ENCODE measurements at places on chromosomes 7 and 10. TPM values are rescaled to one million over a fixed set of nuclear protein-coding genes. Genes with fewer than 3 reads are reported as not detected.
A peak's percentile ranks its signal among the peaks of the same experiment; 100 is the strongest.

DNA sequence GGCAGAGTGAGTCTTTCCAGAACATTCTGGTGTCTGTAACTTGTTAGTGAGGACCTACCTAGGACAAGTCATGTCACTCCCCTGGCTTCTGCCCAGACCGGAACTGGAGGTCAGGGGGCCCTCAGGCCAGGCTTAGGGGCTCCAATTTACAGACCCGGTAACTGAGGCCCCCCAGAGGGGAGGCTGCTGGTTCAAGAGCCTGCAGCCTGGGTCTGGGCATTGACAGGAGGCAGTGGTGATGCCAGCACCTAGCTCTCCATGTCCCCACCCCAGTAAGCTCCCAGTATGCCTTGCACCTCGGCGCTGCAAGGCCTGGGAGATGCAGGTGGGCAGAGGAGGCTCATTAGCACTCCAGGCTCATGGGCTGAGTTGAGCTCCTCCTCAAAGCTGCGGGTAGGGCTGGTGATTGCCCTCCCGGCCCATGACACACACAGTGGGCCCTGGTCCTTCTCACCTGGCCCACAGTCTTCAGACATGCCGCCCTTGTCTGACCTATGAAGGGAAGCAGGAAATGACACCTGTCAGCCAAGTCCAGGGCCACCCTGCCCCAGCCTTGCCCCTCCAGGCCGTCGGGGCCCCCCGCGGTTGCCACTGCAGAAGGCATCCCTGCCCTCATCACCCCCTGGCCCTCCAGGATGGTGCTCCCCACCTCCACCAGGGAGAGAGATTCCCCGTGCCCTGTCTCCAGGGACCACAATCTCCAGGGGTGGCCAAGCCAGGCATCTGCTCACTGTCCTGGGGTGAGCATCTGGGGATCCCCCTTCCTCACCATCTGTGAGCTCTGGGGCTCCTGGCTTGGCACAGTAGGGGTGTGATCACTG is 88.3 kb upstream of the TMEM248 start:
- no peak for DNase-seq
- H3K27me3 ChIP-seq, result no peaks in the 10 kb centered on the region
- no peaks in the 10 kb centered on the region for H3K4me1 ChIP-seq
- H3K36me3 ChIP-seq, result no peaks in the 10 kb centered on the region

Gene IMPDH1
- total RNA-seq, result 25.6 TPM

DNA sequence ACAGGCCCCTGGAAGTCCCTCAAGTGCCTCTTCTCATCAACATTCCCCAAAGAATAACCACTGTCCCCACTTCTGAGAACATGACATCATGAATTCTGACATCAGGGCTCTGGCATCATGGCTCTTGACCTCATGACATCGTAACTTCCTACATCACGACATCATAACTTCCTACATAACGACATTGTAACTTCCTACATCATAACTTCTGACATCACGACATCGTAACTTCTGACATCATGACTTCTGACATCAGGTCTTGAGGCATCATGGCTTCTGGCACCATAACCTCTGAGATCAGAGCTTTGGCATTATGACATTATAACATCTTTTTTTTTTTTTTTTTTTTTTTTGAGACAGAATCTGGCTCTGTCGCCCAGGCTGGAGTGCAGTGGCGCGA is 66.7 kb upstream of the FAM20C start:
- H3K27me3 ChIP-seq, result no peaks in the 10 kb centered on the region
- H3K4me3 ChIP-seq, result no peak overlapping the region

GRCh38 chr7:8594115-8594514 is 160.7 kb downstream of the NXPH1 start:
- no peaks in the 10 kb centered on the region for H3K36me3 ChIP-seq
- peaks cover 25% of the 10 kb centered on the region for H3K4me1 ChIP-seq
- no peak overlapping the region for H3K4me3 ChIP-seq
- H3K27ac ChIP-seq, result no peak overlapping the region
- DNase-seq, result no peak
- no peaks in the 10 kb centered on the region for H3K27me3 ChIP-seq

DNA sequence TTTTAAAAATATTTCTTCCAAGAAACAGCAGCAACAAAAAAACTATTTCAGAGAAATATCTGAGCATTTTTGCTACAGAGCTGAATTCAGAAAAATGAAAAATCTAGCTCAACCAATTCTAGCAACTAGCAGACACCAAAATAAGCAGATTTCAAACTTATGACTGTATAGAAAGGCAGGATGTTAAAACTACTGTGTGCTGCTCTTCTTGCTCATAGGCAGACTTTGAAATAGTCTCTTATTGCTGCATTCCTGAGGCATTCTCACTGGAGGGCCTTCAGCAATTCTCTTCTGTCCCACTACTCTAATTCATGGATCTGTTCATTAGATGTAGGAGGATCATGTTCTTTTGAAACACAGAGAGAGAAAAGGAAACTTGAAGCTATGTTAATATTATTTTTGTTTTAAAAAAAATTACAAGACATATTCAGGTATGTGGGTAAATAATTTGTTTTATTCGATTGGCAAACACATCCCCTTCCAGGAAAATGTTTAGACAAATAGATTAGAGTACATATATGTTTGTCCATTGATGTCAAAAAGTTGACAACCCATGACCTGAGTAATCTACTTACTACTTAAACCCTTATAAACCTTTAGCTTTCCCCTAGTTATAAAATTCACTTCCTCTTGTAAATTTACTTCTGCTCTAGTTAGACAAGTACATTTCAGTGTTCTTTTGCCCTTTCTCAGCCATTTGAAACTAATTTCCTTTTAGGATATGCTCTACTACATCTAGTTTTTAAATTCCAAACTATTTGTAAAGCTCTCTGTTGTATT is 428.2 kb upstream of the POT1 start:
- no peaks in the 10 kb centered on the region for H3K4me1 ChIP-seq
- no peaks in the 10 kb centered on the region for H3K27me3 ChIP-seq
- no peak overlapping the region for H3K27ac ChIP-seq

- peaks cover 18% of the 10 kb centered on the region for H3K4me1 ChIP-seq
- H3K27me3 ChIP-seq, result no peaks in the 10 kb centered on the region
- no peaks in the 10 kb centered on the region for H3K36me3 ChIP-seq
- peak; percentile 22 for DNase-seq
Observed at GRCh38 chr10:7561216-7561893, 105.4 kb downstream of the ITIH5 start.

- H3K36me3 ChIP-seq, result no peaks in the 10 kb centered on the region
- no peak overlapping the region for H3K27ac ChIP-seq
- no peak for DNase-seq
Observed at GRCh38 chr10:30185916-30186315, 126.5 kb upstream of the JCAD start.

DNA sequence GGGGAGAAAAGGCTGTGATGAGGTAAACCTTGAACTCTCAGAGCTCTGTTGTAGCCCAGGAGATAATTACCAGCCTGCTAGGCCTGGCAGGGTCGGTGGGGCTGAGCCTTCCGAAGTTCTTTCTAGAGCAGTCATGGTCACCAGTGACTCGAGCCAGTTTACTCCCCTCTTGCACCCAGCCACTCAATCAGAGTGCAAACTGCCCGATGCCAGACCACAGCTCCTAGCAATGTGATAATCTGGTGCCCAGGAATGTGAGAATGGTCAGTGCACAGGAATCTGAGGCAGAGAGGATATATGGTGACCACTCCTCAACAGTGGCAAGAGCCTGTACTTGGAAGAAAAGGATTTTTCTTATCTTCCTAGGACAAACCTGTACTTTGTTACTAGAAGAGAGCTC is 46.4 kb upstream of the KMT2E start:
- no peak overlapping the region for H3K4me3 ChIP-seq
- H3K4me1 ChIP-seq, result no peaks in the 10 kb centered on the region
- no peak for DNase-seq
- no peak overlapping the region for H3K27ac ChIP-seq
- H3K36me3 ChIP-seq, result no peaks in the 10 kb centered on the region

Measured in adrenal gland (tissue), 19 donors.